ENCODE measurements at places on chromosomes 2 and 18.

DNA sequence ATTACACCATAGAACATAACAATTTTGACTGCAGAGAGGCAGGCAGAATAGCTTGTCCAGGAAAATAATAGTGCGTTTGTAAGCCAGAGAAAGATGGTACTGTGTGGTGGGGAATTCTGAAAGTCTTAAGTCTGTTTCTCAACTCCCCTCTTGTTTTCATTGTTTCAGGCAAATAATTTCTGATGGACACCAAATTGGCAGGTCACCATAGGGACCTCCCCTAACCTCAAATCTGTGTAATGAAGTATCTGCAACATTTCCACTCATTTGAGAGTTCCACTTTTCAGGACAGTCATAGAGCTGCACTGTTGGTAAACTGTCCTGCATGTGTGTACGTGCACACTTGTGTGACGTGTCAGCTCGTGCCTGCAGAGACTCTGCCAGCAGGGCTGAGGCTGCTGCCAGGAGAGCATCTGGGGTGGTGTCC is 195.6 kb downstream of the AGAP1 start:
- no peak for DNase-seq

DNA sequence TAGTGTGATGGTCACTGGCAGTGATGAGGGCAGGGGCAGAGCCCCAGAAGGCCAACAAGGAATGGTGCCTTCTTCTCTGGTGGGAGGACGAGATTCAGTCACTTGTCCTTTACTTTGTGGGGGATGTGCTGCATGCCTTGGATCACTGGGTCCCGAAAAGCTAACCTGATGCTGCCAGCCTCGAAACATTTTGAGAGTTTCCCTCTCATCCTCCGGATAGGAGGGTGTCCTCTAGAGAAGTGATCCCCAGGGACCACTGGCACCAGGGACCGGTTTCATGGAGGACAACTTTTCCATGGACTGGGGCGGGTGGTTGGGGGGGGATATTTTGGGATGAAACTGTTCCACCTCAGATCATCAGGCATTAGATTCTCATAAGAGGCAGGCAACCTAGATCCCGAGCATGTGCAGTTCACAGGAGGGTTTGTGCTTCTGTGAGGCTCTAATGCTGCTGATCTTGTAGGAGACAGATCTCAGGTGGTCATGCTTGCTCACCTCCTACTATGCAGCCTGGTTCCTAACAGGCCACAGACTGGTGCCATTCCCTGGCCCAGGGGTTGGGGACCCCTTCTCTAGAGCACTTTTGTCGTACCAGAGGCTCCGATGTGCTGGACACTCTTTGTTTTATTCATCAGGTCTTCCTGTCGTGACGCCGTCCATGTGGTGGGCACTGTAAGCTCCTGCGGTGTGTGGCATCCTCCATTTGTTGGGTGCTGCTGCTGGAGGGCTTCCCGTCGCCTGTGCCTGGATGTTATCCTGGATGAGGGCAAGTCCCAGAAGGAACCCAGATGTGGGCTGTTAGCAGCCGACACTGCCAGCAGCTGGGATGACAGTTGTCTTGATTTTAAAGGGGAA is 68.5 kb upstream of the HDAC4 start:
- DNase-seq, result no peak

- DNase-seq, result peak; percentile 54
Observed at GRCh38 chr18:10020171-10020570, 106.4 kb downstream of the VAPA start.

DNA sequence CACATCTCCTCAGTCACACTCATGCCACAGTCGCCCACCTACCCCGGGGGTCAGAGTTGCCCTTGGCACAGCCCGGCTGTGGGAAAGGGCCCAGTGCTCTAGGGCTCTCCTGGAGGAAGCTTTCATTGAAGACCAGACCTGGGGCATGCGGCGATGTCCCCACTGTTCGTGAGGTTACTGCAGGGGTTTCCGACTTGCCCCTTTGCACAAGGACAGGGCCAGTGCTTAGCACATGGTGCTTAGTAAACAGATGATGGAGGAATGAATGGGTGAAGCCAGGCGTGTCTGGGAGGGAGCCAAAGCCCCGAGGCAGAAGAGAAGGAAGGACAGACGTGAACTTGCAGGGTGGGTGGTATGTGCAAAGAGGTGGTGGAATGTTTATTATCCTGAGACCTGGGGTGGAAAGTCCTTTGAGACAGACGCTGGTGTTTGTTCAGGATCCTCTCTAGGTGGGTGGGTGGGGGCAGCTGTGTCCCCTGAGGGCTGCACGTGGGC is 205.9 kb upstream of the ARL4C start:
- peak; percentile 70 for DNase-seq

DNA sequence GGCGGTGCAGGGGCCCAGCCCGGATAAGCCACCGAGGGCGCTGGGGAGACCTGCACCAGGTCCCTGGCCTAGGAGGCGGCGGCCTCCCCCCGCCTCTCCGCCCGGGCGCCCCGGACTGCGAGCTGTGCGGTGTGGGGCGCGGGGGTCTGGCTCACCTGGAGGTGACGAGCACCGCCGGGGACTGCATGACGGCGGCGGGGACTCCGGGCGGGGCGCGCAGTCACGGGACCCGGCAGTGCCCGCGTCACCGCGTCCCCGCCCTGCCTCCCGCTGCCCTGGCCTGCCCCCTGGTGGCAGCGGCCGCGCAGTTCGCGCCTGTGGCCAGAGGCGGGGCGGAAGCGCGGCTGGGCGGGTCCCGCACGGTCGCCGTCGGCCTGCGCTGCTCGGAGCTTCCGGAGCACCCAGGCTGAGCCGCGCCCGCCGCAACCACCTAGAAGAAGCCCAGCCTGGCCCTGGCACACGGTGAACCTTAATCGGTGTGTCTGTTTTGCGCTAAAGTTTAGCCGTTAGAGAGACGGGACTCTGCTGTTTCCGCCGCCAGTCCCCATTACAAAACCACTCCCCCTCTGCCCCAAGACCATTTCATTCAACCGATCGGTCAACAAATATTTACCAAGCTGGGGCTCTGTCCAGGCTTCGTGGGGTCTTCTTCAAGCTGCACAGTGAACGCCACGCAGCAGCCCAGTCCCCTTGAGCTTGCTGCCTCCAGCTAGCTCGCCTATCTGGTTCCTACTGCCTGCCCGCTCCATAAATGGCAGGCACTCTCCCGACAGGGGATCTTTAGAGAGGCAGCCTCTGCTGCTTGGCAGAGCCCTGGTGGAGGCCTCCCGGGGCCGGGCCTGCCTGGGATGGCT is at the start of gene HS1BP3:
TSS of gene HS1BP3 (minus strand) at position 222 of the 854 bp plus-strand sequence. CDS start at position 187, 35 bp downstream.
- peak; percentile 79 for DNase-seq

GRCh38 chr2:126911111-126911796 is 12.6 kb downstream of the TEX51 start:
- no peak for DNase-seq

DNA sequence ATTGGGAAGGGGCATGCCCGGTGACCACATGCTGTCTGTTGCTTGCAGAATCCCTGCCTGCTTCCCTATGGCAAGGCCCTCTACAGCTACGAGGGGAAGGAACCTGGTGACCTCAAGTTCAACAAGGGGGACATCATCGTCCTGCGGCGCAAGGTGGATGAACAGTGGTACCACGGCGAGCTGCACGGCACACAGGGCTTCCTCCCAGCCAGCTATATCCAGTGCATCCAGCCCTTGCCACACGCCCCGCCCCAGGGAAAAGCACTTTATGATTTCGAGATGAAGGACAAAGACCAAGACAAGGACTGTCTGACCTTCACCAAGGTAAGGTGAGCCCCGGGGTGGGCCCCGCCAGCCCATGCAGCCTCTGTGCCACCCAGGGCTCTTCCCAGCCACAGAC is 218.6 kb downstream of the SH3RF3 start:
- no peak for DNase-seq

- DNase-seq, result no peak
Observed at GRCh38 chr2:215760091-215760490, 253.3 kb downstream of the MREG start.

- peak; percentile 84 for DNase-seq
Observed at GRCh38 chr2:25078170-25079049, 36.5 kb downstream of the EFR3B start.

GRCh38 chr2:160911258-160911657 is 249.0 kb upstream of the TANK start:
- peak; percentile 63 for DNase-seq

- no peak for DNase-seq
Observed at GRCh38 chr2:105934467-105934866, 189.8 kb downstream of the NCK2 start.

- DNase-seq, result no peak
Observed at GRCh38 chr2:161233858-161234431, 73.7 kb downstream of the TANK start.

DNA sequence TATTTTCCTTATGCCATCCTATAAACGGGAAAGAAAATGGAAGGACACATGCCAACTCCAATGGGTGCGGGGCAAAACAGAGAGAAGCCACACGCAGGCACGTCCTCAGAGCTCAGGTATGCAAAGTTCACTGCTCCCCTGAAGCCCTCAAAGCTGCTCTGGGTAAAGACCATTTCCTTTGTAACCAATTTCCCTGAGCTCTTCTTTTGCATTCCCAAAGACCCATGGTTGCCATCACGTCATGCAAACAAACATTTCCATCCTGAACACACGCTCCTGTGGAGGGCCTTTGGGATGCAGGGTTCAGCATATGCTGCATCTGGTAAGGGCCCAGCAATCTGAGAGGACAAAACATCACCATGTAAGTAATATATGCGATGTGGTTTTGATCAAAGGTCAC is 69.4 kb downstream of the EMILIN2 start:
- peak; percentile 39 for DNase-seq

GRCh38 chr2:85924522-85924921 is 35.7 kb upstream of the ST3GAL5 start:
- DNase-seq, result peak; percentile 54

GRCh38 chr18:27856820-27857219 is 320.1 kb downstream of the CDH2 start:
- no peak for DNase-seq

DNA sequence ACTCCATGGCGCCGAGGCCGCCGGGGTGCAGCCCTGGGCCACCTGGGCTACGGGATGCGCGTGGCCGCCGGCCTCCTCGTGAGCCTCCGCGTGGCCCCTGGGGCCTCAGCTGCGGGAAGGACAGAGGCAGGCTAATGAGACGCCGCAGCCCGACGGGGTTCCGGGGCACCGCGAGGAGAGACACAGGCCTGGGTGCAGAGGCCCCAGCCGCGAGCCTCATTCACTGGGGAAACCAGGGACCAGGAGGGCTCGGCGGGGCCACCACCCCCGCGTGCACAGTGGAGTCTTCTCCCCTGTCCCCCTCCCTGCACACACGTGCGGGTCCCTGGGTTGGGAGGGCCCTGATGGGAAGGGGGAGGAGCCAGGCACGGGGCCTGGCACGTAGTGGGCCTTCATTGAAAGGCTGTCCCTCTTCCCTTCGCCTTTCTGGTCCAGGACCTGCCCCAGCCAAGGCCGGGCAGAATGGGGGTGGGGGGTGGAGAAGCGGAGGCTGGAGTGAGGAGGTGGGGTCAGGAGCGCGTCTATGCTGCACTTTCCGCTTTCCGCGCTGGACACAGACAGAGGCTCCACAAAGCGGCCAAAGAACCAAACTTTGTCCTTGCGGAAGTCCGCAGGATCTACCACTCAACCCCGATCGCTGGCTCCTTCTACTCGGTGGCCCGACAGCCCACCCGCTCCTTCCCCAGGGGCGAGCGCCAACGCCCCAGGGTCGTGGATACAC is 9.1 kb downstream of the ALPP start:
- DNase-seq, result no peak

DNA sequence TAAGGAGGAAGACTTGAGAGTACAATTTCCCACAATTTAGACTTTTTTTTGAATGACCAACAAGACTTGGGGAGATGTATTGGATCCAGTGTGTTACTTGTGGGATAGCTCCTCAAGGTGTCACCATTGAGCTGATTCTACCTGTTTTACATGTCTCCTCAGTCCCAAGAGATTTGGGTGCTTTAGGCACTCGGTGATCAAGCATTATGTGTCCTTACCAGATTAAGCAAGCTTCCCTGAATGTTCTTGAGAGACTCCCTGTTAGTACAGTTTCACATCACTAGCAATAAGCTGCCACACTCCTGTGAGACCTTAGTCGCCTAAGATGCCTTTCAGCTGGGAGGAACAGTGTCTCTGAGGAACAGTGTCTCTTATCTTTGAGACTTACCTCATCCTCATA is 384.3 kb upstream of the SYT4 start:
- peak; percentile 79 for DNase-seq

DNA sequence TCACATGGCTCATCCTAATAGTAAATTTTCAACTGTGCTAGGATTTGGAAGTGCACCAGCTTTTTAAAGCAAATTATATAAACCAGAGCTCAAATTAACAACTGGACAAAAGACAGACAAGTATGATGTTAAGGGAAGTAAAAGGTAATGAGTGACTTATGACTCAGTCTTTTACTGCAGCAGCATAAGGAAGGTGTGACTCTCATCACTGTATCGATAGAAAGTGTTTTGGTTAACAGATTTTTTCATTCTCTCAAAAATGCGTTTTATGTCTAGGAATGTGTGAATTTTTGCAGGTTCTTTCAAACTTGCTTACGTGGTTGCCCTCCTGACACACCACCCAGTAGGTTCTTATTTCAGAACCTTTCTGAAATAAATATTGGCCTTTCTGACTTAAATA is 244.2 kb upstream of the BOD1L2 start:
- no peak for DNase-seq

DNA sequence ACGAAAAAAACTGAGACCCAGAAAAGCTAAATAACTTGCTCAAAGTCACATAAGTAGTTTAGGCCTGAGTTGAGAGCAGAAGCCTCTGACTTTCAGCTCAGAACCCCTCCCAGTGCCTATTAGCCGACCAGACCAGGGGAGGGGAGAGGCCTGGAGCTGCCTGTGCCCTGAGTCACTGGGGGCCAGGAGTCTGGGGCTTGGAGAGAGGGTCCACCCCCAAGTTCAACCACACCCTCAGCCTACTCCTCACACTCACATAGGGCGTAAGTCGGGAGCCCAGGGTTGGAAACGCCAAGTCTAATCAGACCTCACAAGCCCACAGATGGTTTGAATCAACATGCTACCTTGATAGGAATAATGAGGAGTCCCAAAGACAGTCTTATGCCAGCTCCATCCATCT is 12.6 kb upstream of the PKDCC start:
- DNase-seq, result no peak

DNA sequence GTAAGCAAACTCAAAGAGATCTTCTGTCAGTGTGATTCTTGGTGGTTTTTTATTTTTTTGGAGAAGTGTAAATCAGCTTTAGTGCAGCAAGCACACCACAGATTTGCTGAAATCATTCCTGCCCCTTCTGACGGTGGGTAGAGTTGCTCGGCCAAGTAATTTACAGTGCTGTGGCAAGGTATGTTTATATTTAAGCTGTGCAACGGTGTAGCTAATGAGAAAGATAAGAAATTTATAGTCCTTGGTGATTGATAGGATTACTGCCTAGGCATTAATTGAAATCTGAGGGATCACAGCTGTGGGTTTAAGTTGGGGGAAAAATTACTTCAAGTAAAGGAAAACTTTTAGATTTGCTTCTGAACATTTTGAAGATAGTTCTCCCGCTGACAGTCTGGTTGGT is 286.6 kb downstream of the AGAP1 start:
- no peak for DNase-seq

DNA sequence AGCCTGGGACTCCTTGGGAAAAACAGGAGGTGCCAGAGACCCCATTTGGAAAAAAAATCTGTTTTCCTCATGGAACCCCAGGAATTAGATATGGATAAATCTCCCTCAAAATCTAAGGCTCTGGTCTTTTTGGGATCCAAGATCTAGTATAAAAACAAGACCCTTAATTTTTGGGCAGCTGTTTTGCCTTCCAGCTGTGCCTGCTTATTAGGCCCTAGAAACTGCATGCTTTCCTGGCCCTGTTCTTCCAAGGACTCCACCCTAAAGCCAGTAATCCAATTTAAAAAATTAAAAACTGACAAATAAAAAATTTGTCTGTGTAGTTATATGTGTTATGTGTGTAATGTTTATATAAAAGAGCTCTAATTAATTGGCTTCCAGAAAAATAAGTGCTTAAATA is 274.6 kb downstream of the STK39 start:
- DNase-seq, result no peak
